ENCODE measurements at places on chromosomes 4 and X.

DNA sequence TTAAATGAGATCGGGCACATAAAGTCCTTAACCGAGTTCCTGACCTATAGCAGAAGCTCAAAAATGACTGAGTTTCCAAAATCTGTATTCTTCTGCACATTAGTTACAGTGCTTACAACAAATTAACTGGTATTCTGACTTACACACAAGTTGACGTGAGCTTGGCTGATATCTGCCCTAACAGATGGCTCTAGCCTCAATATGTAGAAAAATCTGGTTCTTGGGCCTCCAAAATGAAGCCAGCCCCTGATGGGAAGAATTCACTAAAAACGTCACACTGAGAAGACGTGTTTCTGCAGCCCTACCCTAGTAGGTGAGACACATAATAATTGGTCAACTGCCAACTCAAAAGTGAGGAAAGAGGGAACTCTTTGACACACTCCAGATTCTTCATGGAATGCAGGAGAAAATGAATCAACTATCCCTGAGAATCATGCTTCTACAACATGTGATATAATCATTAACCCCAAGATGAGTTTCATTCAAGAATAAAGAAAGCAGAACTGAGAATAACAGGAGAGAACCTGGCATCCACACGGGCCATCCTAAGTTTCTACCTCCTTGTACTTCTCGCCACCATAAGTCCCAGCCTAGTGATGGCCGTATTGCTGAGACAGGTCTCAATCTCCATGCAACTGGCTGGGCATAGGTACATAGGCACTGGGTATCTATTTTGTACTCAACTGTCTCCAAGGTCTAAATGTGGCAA, 8.2 kb downstream of the STX18 start:
- no peaks in the 10 kb centered on the region for H3K36me3 ChIP-seq
- no peaks in the 10 kb centered on the region for H3K27me3 ChIP-seq
- H3K4me1 ChIP-seq, result no peaks in the 10 kb centered on the region

GRCh38 chr4:149955780-149956390, 122.4 kb upstream of the DCLK2 start:
- no peaks in the 10 kb centered on the region for H3K27me3 ChIP-seq
- no peaks in the 10 kb centered on the region for H3K4me1 ChIP-seq
- H3K36me3 ChIP-seq, result no peaks in the 10 kb centered on the region
- no peak for DNase-seq

GRCh38 chrX:129606918-129607317, 47.8 kb downstream of the APLN start:
- H3K4me1 ChIP-seq, result no peaks in the 10 kb centered on the region
- H3K27ac ChIP-seq, result no peak overlapping the region

- DNase-seq, result no peak
- H3K4me3 ChIP-seq, result no peak overlapping the region
- no peaks in the 10 kb centered on the region for H3K27me3 ChIP-seq
Observed at GRCh38 chrX:39067866-39068265, 266.6 kb downstream of the MID1IP1 start.

DNA sequence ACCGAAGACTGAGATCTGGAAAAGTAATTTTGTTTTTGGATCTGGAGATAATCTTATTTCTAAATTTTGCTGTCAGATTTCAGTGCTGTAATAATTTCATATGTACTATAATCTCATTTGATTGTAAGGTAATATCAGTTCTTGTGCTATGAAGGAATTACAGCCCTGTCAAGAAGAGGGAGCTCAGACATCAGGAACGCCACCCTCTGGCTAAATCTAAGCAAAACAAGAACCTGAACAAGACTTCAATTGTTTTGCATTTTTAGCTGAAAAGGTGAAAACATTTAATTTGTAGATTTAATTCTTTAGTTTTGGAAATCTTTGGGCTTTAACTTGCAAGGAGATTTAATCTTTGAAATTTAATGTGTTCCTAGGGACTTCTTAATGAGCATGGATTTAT, 525.4 kb upstream of the HS3ST1 start:
- H3K36me3 ChIP-seq, result no peaks in the 10 kb centered on the region
- H3K4me1 ChIP-seq, result no peaks in the 10 kb centered on the region
- peak; percentile 35 for DNase-seq

DNA sequence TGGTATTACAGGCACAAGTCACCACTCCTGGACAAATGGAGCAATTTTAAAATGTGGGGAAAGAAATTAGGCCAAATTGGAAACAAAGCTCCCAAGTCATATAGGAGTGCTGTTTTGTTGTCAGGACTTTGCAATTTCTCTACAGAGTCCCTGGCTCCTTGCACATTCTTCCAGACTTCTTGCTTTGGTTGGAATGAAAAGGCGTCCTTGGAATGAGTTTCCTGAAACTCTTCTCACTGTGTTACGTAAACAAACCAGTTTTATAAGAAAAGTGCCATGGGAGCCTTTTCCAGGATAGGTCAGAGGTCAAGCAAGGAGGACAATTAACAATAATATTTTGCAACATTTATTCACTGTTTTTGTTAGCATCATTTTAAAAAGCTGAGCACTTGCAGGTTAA, 32.4 kb upstream of the KIT start:
- H3K4me3 ChIP-seq, result no peak overlapping the region
- no peaks in the 10 kb centered on the region for H3K27me3 ChIP-seq

GRCh38 chrX:72349190-72349589, 43.5 kb upstream of the CITED1 start:
- no peaks in the 10 kb centered on the region for H3K27me3 ChIP-seq
- no peaks in the 10 kb centered on the region for H3K36me3 ChIP-seq
- no peak for DNase-seq

- no peaks in the 10 kb centered on the region for H3K36me3 ChIP-seq
- no peaks in the 10 kb centered on the region for H3K27me3 ChIP-seq
- H3K27ac ChIP-seq, result no peak overlapping the region
- peak overlapping the region; percentile 83 for H3K4me3 ChIP-seq
- DNase-seq, result no peak
- H3K4me1 ChIP-seq, result no peaks in the 10 kb centered on the region
Observed at GRCh38 chrX:19886375-19886774, 1.0 kb downstream of the SH3KBP1 start.

DNA sequence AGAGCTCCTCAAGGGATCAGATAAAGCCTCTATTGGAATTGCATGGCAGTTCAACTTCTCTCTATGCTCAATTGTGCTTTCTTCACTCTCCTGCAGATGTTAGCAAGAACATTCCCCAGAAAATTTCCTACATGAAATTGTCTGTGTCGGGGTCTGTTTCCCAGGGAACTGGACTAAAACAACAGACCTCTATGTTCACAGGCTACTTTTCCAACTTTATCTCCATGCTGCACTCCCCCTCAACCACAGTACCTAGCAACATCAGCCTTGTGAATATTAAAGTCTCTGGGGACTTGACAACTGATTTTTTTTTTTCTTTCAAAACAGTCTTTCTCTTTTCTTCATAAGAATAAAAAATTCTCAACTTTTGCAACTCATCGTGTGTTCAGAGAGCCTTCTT, 1470.8 kb upstream of the ADGRL3 start:
- H3K4me3 ChIP-seq, result no peak overlapping the region
- no peaks in the 10 kb centered on the region for H3K27me3 ChIP-seq
- peaks cover 2% of the 10 kb centered on the region for H3K36me3 ChIP-seq
- DNase-seq, result no peak
- H3K27ac ChIP-seq, result no peak overlapping the region
- H3K4me1 ChIP-seq, result no peaks in the 10 kb centered on the region

- H3K4me1 ChIP-seq, result no peaks in the 10 kb centered on the region
- no peak for DNase-seq
- H3K27ac ChIP-seq, result no peak overlapping the region
Observed at GRCh38 chrX:44822601-44823000, 21.2 kb upstream of the DUSP21 start.

DNA sequence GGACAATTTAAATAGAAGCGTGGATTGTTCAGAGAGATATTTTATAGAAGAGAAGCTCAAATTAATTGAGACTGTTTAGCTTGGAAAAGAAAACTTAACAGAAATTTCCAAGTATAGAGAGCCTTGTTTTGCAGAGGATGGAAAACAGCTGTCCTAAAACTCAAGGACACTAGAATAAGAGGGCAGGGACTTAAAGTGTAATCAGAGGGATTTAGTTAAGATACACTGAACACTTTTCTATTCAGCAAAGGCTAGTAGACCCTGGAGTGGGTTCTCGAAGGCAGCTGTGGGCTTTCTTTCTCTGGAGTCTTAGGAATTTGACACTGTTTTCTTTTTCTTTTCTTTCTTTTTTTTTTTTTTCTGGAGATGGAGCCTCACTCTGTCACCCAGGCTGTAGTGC, 92.7 kb upstream of the ARX start:
- H3K27ac ChIP-seq, result no peak overlapping the region
- no peaks in the 10 kb centered on the region for H3K27me3 ChIP-seq
- H3K4me1 ChIP-seq, result no peaks in the 10 kb centered on the region
- no peak overlapping the region for H3K4me3 ChIP-seq
